ENCODE measurements at places on chromosomes 1 and 21. TPM values are rescaled to one million over a fixed set of nuclear protein-coding genes. Genes with fewer than 3 reads are reported as not detected.
A peak's percentile ranks its signal among the peaks of the same experiment; 100 is the strongest.

GRCh38 chr1:233939451-233939850 is 35.0 kb downstream of the SLC35F3 start:
- no peak for DNase-seq

DNA sequence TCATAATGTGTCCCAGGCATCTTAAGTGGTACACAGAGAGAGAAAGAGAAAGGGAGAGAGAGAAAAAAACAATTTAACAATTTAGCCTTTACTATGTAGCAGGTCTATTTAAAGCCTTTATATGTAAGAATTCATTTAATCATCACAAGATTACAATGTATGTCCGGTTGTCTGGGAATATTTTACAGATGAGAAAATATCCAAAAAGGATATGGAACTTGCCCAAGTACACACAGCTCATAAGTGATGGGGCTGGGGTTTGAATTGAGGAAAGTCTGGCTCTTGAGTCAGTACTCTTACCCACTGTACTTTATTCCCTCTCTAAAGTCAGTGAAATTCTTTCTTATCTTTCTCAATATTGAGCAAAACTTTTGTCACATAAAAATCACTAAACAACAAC is 104.6 kb downstream of the LYPLAL1 start:
- no peak for DNase-seq

DNA sequence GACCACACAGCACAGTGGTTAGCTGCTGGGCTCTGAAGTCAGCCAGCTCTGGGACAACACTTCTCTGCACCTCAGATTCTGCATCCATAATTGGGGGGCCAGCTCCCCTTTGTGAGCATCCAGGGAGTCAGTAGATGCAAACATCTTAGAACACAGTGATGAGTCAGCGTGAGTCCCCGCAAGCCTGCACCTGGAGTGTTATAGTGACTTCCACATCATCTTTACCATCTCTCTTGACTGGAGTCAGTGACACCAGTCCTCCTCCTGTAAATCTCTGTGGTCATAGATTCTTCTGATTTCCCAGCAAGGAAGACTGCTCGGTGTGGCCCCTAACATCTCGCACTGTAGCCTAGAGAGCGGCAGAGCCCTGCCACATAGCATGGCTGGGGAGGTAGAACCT is 13.9 kb upstream of the EDN2 start:
- DNase-seq: no peak

- no peak for DNase-seq
These were observed 532.8 kb downstream of the MATN1 start for GRCh38 chr1:30190511-30191153.

DNA sequence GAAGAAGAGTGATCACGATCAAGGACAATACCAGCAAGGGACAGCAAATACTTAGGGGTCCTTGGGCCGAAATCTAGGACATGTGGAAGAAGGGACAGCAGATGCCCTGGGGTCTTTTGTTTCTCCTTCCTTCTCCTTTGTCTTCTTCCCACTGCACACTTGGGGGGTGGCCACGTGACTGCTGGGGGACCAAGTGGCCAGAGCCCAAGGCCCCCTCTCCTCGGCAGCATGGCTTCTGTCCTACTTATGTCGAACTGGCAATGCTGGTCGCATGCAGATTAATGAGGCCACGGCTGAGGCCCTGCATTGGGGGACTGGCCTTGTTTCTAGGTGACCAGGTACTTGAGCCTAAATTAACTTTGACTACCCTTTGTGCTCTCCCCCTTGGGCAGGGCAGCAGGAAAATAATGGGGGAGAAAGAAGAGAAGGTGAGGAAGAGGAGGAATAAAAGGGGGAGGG is 83.0 kb downstream of the GRIK3 start:
- no peak for DNase-seq

DNA sequence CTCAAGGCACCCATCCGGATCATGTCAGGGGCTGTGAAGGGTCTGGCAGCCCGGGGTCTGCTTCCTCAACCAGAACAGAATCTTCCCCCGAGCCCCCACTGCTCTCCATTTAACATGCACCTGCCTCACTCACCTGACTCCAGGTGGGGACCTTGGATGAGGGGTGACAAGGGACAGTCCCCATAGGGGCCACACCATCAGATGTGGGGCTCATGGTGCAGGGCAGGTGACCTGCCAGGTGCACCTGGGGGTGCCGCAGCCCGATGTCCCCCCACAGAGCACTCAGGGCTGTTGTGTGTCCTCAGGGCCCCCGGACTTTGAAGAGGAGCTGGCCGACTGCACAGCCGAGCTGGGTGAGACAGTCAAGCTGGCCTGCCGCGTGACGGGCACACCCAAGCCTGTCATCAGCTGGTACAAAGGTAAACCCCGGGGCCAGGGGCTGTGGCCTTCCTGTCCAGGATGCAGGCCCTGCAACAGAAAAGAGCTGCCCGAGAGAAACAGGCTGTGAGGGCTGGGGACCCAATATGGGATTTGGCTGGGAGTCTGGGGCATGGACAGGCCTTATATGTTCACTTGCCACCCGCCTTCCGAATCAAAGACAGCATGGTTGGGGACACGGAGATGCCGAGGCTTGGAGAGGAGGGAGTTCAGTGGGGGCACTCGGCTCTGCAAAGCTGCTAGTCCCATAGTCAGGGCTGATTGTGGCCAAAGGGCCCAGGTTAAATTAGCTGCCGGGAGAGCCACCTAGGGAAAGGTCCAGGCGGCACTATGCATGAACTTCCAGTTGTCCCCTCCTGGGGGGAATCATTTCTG is 64.6 kb downstream of the TRIM11 start:
- DNase-seq: no peak

DNA sequence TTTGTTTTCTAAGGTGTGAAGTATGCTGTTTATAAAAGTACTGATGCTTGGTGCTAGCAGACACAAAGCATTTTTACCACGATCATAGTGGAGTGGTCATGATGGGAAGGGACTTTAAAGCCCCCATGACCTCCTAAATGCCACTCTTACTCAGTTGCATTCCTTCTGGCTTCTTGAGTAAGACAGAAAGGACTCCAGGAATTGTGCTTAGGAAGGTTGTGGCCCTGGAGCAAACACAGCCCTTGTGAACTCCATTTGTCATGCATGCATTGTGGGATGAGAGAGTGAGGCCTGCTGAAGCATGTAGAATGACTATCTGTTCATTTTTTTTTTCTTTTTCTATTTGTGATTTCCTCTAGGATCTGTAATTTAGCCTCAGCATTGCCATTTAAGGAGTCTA is 34.2 kb downstream of the AK5 start:
- DNase-seq: peak; percentile 55

NEK2 gene
- polyA plus RNA-seq: 16.1 TPM

CCDC17 gene
- 0.19 TPM for polyA plus RNA-seq

Measured in foreskin keratinocyte (primary cell).